ENCODE measurements at places on chromosomes 1 and 21. TPM values are rescaled to one million over a fixed set of nuclear protein-coding genes. Genes with fewer than 3 reads are reported as not detected.

DNA sequence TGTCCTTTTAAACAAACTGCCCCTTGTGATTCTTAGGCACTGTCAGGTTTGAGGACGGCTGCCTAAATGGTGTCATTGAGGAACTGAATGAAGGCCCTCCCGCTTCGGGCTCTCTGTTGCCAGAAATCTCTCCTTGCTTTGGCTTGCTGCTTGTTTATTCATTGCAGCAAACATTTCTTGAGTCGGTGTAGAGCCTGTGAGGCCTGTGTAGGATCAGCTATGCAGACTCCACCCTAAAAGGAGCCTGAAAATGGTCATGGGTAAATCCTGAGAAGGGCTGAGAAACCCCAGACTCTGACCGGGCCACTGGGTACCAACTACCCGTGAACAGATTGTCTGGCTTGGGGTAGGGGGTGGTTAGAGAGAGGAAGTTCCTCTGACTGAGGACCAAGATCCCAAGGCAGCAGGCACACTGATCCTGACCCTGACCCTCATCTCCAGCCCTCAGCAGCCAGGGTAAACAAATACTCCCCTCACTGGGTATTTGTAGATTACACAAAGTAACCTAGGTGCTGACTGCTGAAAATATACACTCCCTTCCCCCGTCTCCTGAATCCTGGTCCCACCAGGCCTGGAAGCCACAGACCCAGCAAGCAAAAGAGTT lies 3.1 kb downstream of the IL6R start:
- DNase-seq, result peak; percentile 48

GRCh38 chr1:153547560-153548551 lies 1.2 kb downstream of the S100A3 start:
- no peak for DNase-seq

DNA sequence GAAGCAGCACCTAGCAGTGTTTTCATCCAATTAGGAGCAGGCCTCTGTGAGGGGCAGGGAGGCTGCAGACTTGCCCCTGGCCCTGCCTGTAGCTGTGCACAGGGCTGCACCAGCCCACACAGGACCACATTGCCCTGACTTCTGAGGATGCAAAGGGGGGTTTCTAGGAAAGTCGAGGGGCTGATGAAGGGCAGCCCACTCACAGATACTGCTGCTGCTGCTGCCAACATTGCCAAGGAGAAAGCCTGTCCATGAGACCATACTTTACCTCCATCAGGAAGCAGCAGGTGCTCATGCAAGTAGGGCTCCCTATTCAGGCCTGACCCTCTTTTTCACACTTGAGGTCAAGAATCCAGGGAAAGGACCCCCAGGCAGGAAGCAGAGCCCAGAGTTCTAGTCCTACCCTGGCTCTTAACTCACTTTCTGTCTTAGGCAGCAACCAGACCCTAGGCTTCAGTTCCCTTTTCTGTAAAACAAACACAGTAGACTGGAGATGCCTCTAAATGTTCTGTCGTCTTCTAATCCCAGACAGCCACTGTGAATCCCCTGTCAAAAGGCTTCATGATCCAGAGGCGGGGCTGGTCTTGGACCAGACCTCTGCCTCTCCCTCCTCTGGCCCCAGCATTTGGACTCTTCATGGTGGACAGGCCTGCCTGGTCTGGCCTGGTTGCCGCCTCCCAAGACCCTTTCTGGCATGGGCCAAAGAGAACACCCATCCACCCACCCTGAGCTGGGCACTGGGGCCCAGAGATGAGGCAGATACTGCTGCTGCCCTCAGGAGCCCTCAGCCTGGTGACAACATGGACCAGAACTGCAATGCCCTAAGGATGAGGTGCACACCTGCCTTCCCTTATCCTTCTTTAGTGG lies 120.2 kb downstream of the GLIS1 start:
- no peak for DNase-seq

DNA sequence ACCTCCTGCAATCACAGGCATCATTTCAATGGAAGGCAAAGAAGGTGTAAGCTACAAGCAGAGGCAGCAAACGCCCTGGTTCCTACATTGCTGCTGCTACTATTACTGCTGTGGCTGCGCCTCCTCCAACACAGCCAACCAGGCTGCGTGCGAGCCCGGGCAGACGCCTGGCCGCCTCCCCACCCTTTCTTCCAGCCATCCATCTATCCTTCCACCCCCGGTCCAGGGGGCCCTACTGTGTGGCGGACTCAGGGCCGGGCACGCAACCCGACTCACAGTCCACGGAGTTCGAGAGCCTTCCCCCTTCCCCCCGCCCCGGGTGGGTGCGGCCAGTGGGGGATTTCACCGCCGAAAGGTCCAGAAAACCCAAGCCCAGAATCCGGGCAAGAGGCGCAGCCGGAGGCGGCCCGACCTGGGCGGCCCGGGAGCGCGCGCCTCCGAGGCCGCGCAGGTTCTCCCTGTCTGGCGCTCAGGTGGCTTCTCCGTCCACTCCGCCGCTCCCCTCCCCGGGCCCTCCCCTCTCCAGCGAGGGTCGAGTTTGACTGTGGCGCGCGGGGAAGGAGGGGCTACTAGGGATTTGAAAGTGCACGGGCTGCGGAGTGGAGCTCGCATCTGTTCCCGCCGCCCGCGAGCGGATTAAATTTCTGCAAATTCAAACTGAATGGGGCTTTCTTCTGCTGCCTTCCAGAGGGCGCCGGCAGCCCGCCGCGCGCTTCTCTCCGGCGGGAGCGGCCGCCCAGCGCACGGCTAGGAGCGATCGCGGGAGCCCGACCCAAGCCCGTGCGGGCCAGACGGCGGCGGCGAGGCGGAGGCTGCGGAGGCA lies at the start of gene HUNK:
TSS of gene HUNK (plus strand) at position 569 of the 823 bp plus-strand sequence. CDS start 655 bp downstream, outside the sequence.
- peak; percentile 13 for DNase-seq

- no peak for DNase-seq
These were observed 38.6 kb upstream of the EPS8L3 start for GRCh38 chr1:109802136-109802900.

DNA sequence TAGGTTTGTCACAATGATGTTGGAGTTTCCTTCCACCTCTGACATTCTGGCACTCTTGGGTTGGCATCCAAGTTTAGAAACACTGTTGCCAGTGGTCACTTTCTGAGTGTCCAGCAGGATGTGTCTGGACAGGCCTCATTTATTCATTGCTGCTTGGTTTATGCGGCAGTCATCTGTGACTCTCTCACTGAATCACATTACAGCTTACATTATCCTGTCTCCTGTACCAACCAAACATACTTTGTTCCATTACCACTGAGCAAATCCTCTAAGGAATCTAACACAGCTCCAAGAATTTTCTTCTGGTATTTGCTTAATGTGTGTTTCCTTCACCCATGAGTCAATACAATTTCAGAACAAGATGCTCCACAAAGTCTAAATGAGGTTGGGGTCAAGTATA lies 19.9 kb downstream of the SGIP1 start:
- DNase-seq, result peak; percentile 70

DNA sequence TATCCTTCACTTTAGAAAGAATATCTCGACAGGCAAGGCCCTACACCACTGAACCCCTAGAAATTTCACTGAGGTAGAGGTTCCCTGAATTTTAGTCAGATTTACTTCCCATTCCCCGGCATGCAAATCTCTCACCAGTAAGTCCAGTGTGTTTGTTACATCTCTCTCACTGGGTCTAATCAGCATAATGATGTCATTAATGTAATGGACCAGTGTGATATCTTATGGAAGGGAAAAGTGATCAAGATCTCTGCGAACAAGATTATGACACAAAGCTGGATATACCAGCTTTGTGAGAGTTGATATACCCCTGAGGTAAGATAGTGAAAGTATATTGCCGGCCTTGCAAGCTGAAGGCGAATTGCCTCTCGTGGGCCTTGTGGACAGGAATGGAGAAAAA lies 7.9 kb downstream of the RNU11 start:
- DNase-seq, result no peak

Gene ZNF695
- total RNA-seq, result 1.5 TPM

Gene UBE2U
- 0.10 TPM for total RNA-seq

Gene ASTN1
- under 0.01 TPM for total RNA-seq

Data from renal cortical epithelial cell (primary cell).